Fibroblast of mammary gland (primary cell): ENCODE measurements at places on chromosomes 13 and 19.
A peak's percentile ranks its signal among the peaks of the same experiment; 100 is the strongest.

GRCh38 chr19:5417495-5418436, 37.5 kb upstream of the ZNRF4 start:
- DNase-seq: no peak

DNA sequence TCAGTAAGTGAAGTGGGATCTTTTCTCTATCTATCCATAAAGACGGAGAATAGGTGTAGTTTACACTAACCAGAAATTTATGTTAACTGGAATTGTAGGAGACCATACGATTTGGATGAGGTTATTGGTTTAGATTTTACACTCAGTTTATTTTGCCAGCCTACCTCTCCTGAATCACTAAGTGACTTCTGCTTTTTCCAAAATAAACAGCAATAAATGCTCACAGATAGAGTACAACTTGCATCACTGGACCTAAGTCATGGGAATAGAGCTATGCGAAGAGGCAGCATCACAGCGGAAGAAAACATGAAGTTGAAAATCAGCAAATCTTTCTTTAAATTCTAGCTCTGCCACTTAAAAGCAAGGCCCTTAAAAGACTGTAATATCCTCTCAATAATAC, 781.0 kb downstream of the LIG4 start:
- DNase-seq: no peak

DNA sequence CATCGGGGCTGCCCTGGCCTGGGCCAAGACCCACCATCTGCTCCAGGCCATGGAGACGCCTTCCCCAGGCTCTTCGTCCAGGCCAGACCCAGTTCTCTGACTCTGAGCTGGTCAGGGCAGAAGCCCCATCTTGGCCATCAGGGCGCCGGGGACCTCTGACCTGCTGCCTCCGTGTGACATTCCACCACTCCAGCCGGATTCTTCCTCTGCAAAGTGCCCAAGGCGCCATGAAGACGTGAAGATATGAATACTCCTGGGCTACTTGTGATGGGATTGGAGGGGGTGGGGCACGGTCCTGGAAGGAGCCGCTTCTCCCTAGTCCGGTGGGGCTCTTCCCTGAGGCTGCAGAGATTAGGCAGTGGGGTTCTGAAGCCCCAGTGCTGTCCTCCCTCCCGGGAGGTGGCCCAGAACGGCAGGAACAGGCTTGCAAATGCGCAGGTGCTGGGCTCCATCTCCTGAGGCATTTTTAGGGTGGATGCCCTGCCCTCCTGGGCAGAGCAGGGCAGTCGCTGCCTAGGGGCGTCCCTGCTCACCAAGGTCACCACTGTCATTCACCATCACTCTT, 26.0 kb upstream of the SLC7A10 start:
- no peak for DNase-seq

DNA sequence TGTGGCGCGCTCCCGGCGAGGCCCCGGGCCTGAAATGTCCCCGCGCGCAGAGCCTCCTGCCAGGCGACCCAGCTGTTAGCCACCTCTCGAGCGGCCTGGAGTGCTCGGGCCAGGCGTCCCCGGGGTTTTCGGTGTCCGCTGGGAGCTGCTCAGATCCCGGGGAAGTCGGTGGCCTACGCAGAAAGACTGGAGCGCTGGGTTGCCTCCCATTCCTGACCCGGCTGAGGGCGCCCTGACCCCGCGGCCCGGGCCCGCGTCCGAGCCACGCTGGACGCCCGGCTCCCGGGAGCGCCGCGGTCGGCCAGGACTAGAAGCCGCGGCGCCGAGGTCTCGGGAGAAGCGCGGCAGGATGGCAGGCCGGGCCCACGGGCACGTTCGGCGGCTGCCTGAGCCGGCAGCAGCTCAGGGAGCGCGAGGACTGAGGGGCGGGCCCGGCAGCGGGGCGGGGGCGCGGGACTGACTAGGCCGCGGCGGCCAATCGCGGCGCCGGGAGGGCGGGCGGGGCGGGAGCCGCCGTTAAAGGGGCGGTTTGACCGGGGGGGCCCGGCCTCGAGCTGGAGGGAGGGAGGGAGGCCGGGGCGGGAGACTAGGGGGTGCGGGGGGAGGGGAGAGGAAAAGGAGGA, 1.3 kb upstream of the ZIC2 start:
- peak; percentile 51 for DNase-seq

GRCh38 chr13:58190577-58190976, 559.0 kb downstream of the PCDH17 start:
- DNase-seq: no peak
